ENCODE measurements at places on chromosomes 2 and 18. TPM values are rescaled to one million over a fixed set of nuclear protein-coding genes. Genes with fewer than 3 reads are reported as not detected.

The VWC2L gene
- not detected for total RNA-seq

The RNF125 gene
- total RNA-seq, result not detected

The LPIN1 gene
- total RNA-seq, result 73.1 TPM

The TBC1D8 gene
- 8.1 TPM for total RNA-seq

The DLX2 gene
- total RNA-seq, result 0.29 TPM

The NYAP2 gene
- total RNA-seq, result not detected

The SLC9A4 gene
- not detected for total RNA-seq

The AP1S3 gene
- total RNA-seq, result 6.4 TPM

The RNF152 gene
- total RNA-seq, result 127 TPM

The CAVIN2 gene
- 18.6 TPM for total RNA-seq

The COLEC11 gene
- 1.1 TPM for total RNA-seq

The CCDC68 gene
- total RNA-seq, result 18.3 TPM

The ZNF385B gene
- not detected for total RNA-seq

The PLCL1 gene
- total RNA-seq, result under 0.01 TPM

The CAPN14 gene
- not detected for total RNA-seq

The PROC gene
- total RNA-seq, result 0.14 TPM

The RGPD3 gene
- 0.22 TPM for total RNA-seq

The MPPE1 gene
- 23.0 TPM for total RNA-seq

The TM4SF20 gene
- total RNA-seq, result not detected

The TLX2 gene
- total RNA-seq, result not detected

The ACKR3 gene
- 0.66 TPM for total RNA-seq

The ACVR1C gene
- total RNA-seq, result not detected

The COLEC12 gene
- total RNA-seq, result 15.0 TPM

The KLHL41 gene
- total RNA-seq, result 0.14 TPM

The ACVR1 gene
- total RNA-seq, result 41.6 TPM

The SPP2 gene
- total RNA-seq, result not detected

The IL1RN gene
- total RNA-seq, result not detected

The XRCC5 gene
- total RNA-seq, result 187 TPM

The HOXD9 gene
- 1.7 TPM for total RNA-seq

The KDM3A gene
- total RNA-seq, result 16.0 TPM

The EVX2 gene
- not detected for total RNA-seq

The QPCT gene
- 11.2 TPM for total RNA-seq

The GDF7 gene
- under 0.01 TPM for total RNA-seq

The SGPP2 gene
- total RNA-seq, result not detected

The TTN gene
- under 0.01 TPM for total RNA-seq

The MARCO gene
- not detected for total RNA-seq

The RAB17 gene
- total RNA-seq, result 0.22 TPM

The LRRC30 gene
- total RNA-seq, result not detected

The FOXI3 gene
- not detected for total RNA-seq

The GAREM1 gene
- 0.72 TPM for total RNA-seq

The UGT1A10 gene
- total RNA-seq, result 0.22 TPM

The MOGAT1 gene
- not detected for total RNA-seq

The MMADHC gene
- 184 TPM for total RNA-seq

The TP53I3 gene
- total RNA-seq, result 58.6 TPM

The MC4R gene
- total RNA-seq, result not detected

The GREB1 gene
- 0.29 TPM for total RNA-seq

The OTOS gene
- total RNA-seq, result not detected

The SPATA3 gene
- total RNA-seq, result not detected

The SH2D6 gene
- not detected for total RNA-seq

The USP40 gene
- total RNA-seq, result 37.9 TPM

The DCDC2C gene
- not detected for total RNA-seq

The TBR1 gene
- total RNA-seq, result under 0.01 TPM

The NPHP1 gene
- 3.3 TPM for total RNA-seq

The SH3YL1 gene
- total RNA-seq, result 28.4 TPM

The CD8B2 gene
- not detected for total RNA-seq
